WTC11 (cell line): ENCODE measurements at places on chromosomes 6 and 20.

DNA sequence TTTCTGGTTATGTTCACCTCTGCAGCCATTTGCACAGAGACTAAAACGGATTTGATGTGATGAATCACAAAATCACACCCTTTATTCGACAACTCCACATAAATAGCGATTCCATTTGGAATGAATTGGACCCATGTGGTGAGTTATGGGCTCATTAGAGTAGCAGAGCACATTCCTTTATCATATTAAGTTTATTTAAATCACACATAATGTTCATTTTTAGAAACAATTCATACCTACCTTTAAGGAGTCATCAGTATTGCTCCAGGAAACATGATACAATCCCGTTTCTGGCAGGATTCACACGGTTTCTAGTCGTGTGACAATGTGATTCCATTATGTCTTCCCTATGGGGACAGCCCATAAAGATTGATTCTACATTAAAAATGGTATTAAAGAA lies 303.5 kb downstream of the CDH4 start:
- H3K36me3 ChIP-seq = peaks cover 16% of the 10 kb centered on the region
- H3K4me1 ChIP-seq = peaks cover 16% of the 10 kb centered on the region
- H3K27ac ChIP-seq = no peak overlapping the region
- no peak for DNase-seq
- peaks cover 41% of the 10 kb centered on the region for H3K27me3 ChIP-seq

DNA sequence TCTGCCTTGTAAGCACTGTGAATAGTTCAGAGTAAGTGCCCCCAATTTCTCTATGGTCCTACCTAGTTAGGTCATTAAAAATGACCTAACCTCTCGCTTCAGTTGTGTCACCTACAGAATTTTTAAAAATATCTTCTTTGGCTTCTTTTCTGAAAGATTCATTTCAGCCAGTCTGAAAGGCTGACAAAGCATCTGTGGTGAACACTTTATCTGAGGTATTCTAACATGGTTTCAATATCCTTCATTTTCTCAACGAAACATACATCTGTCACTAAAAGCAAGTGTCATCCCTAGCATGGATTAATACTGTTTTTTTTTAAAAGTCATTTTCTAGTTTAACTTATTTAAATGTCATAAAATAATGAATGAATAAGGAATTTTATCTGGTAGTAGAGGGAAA lies 5.1 kb downstream of the DPM1 start:
- H3K27me3 ChIP-seq = no peaks in the 10 kb centered on the region
- peaks cover 48% of the 10 kb centered on the region for H3K36me3 ChIP-seq
- peaks cover 16% of the 10 kb centered on the region for H3K4me1 ChIP-seq
- no peak for DNase-seq
- no peak overlapping the region for H3K4me3 ChIP-seq
- no peak overlapping the region for H3K27ac ChIP-seq

- peak overlapping the region; percentile 48; the same call in 1 of the 2 replicates for H3K27ac ChIP-seq
- peaks cover 12% of the 10 kb centered on the region for H3K4me1 ChIP-seq
- H3K27me3 ChIP-seq = no peaks in the 10 kb centered on the region
- no peak overlapping the region for H3K4me3 ChIP-seq
- no peak for DNase-seq
Observed at GRCh38 chr6:47534063-47534462, 56.5 kb downstream of the CD2AP start.

- DNase-seq = no peak
- no peaks in the 10 kb centered on the region for H3K27me3 ChIP-seq
- peaks cover 32% of the 10 kb centered on the region for H3K36me3 ChIP-seq
- peaks cover 57% of the 10 kb centered on the region for H3K4me1 ChIP-seq
Observed at GRCh38 chr6:96186516-96187195, 170.9 kb downstream of the FUT9 start.

- H3K4me3 ChIP-seq = no peak overlapping the region
- H3K36me3 ChIP-seq = no peaks in the 10 kb centered on the region
- H3K4me1 ChIP-seq = peaks cover 48% of the 10 kb centered on the region
- DNase-seq = no peak
- peaks cover 6% of the 10 kb centered on the region; the same call in 1 of the 2 replicates for H3K27me3 ChIP-seq
Observed at GRCh38 chr6:90892271-90892670, 305.4 kb upstream of the MAP3K7 start.

DNA sequence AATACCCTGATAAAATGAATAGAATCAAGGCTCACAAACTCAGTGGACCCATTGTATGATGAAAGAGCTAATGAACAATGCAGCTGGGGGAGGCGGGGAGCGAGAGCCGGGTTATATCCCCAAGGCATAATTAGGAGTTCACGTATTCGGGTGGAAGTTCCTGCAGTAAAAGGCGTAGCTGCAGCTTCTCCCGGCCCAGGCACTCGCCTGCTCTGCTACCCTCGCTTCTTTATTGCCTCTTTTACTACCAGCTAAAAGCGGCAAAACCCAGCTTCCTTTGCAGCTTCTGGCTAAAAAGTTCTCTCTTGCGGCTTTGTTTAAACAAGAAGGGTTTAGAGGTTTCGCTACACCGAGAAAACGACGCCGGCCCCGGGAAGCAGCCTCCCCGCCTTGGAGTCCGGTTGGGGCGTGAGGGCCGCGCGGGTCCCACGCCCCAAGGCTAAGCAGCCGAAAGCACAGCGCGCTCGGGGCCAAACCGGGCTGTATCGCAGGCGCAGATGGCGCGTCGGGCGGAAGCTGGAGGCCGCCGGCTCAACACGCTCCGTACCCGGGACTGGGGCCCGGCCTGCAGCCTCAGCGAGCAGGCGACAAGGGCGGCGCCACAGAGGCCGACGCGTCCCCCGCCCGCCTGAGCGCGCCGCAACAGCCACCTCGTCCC lies 1.6 kb downstream of the ZBTB2 start:
- no peaks in the 10 kb centered on the region for H3K27me3 ChIP-seq
- peaks cover 55% of the 10 kb centered on the region for H3K4me1 ChIP-seq
- peak overlapping the region; percentile 91 for H3K4me3 ChIP-seq
- H3K27ac ChIP-seq = peak overlapping the region; percentile 99
- peak; percentile 28 for DNase-seq

DNA sequence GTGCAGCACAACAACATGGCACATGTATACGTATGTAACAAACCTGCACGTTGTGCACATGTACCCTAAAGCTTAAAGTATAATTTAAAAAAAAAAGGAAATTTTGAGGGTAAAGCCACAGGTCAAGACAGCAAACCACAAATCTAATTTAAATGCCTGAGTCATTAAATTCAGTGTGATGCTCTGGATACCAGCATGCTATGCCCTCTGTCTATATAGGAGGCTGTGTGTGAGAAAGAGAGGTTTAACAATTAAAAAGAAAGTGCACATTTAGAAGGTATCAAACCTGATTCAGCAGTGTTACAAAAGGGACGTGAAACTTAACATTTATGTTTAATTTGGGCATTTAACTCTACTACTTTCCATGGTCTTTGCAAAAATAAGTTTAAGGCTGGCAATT lies 276.3 kb downstream of the ADGRB3 start:
- no peak overlapping the region for H3K4me3 ChIP-seq
- no peak for DNase-seq
- H3K36me3 ChIP-seq = peaks cover 16% of the 10 kb centered on the region
- H3K27me3 ChIP-seq = no peaks in the 10 kb centered on the region; the same call in 1 of the 2 replicates
- H3K27ac ChIP-seq = no peak overlapping the region

GRCh38 chr20:56352345-56353055 lies 6.3 kb upstream of the FAM210B start:
- no peak for DNase-seq
- H3K4me1 ChIP-seq = peaks cover 20% of the 10 kb centered on the region
- H3K27me3 ChIP-seq = peaks cover 58% of the 10 kb centered on the region
- no peaks in the 10 kb centered on the region for H3K36me3 ChIP-seq

DNA sequence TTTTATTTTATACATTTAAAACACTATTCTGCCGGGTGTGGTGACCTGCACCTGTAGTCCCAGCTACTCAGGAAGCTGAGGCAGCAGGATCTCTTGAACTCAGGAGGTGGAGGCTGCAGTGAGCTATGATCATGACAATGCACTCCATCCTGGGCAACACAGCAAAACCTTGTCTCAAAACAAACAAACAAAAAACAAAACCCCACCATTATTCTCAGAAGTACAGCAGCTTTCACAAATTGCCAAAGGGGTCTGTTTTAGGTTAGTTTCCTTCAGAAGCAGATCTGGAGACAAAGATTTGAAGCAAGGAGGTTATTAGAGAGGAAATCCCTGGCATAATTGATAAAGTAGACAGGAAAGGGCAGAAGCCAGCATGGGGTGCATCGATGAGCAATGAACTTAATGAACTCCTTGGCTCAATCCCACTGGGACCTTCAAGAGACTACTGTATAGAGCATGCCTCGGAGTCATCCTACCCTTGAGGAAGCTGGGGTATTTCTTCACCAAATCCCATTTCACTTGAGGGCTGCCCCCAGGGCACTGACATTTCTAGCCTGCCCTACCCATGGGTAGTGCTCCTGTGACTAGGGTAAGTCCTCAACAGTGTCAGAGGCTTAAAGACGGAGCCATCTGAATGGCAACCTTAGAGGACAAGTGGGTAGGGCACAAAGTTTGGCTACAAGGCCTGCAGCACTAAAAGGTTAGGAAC lies 43.2 kb upstream of the DDR1 start:
- peaks cover 76% of the 10 kb centered on the region for H3K4me1 ChIP-seq
- no peak overlapping the region for H3K4me3 ChIP-seq
- H3K27ac ChIP-seq = peak overlapping the region; percentile 28; the same call in 1 of the 2 replicates
- DNase-seq = no peak
- no peaks in the 10 kb centered on the region for H3K27me3 ChIP-seq

- no peak overlapping the region for H3K4me3 ChIP-seq
- no peaks in the 10 kb centered on the region for H3K36me3 ChIP-seq
- H3K27me3 ChIP-seq = no peaks in the 10 kb centered on the region
Observed at GRCh38 chr20:20274821-20275220, 93.1 kb upstream of the INSM1 start.

DNA sequence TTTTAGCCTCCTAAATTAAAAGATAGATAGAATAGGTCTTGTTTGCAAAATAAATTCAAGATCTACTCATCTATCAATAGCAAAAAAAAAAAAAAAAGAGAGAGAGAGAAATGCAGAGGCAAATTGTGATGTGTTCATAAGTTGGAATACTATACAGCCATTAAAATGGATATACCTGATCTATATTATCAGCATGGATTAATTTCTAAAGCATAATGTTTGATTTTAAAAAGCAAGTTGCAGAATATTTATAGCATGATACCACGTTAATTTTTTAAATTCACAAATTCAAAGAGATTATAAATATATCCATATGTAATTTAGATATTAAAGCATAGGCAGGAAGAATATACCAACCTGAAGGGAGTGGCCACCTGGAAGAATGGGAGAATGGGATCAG lies 114.9 kb upstream of the PTPRT start:
- H3K27ac ChIP-seq = no peak overlapping the region
- peaks cover 13% of the 10 kb centered on the region for H3K36me3 ChIP-seq
- no peaks in the 10 kb centered on the region for H3K4me1 ChIP-seq
- no peak overlapping the region for H3K4me3 ChIP-seq
- H3K27me3 ChIP-seq = peaks cover 2% of the 10 kb centered on the region; the same call in 1 of the 2 replicates

DNA sequence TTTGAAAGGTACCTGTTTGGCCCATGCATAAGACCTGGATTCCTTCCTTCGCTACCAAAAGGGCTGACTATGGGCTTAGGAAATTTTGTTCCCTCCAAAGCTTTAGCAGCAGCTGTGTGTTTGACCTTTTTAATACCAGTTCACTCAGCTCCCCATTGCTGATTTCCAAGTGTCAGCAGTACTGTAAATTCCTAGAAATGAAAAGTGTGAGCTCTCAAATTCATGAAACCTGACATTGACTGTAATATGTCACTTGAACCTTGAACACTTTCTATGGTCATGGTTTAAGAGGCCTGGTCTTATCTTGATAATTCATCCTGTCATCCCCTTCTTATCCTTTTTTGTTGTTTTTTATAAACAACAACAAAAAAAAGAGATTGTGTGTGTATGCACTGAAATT lies 31.7 kb downstream of the STAU1 start:
- DNase-seq = no peak
- no peak overlapping the region for H3K27ac ChIP-seq
- no peaks in the 10 kb centered on the region for H3K4me1 ChIP-seq
- peaks cover 19% of the 10 kb centered on the region for H3K36me3 ChIP-seq
- H3K27me3 ChIP-seq = no peaks in the 10 kb centered on the region
- H3K4me3 ChIP-seq = no peak overlapping the region

- peak overlapping the region; percentile 66 for H3K27ac ChIP-seq
- no peak overlapping the region for H3K4me3 ChIP-seq
- no peak for DNase-seq
Observed at GRCh38 chr20:31806564-31807355, 12.4 kb upstream of the MYLK2 start.

DNA sequence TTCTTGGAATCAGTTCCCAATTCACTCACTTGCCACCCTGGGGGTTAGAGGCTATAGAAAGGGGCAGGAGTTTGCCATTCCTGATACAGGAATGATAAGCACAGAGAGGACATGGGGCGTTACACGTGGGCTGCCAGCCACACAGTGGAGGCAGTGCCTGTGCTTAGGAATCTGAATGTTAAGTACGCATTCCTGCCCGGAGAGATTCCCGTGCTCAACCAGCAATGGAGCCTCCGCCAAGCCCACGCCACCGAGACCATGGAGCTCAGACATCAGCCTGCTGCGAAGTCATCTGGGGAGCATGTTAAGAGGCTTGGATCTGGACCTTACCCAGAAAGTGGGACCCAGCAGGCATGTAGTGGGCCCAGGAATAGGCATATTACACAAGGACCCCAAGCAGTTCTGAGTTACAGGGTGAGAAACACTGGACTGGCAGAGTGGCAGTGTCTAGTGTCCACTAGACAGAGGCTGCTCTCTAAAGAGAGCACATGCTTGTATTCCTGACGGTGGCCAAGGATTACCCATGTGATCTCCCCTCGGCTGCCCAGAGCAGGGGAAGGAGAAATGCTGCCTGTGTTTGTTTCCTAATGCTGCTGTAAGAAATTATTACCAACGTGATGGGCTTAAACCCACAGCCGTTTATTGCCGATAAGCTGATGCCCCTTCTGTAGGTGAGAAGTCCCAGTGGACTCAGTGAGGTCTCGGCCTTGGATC lies 138.2 kb downstream of the BMP7 start:
- no peaks in the 10 kb centered on the region for H3K36me3 ChIP-seq
- DNase-seq = no peak
- no peak overlapping the region for H3K4me3 ChIP-seq
- H3K27ac ChIP-seq = no peak overlapping the region
- H3K27me3 ChIP-seq = peaks cover 9% of the 10 kb centered on the region

- H3K27me3 ChIP-seq = no peaks in the 10 kb centered on the region
- no peak overlapping the region for H3K27ac ChIP-seq
- H3K4me3 ChIP-seq = no peak overlapping the region
- no peaks in the 10 kb centered on the region for H3K36me3 ChIP-seq
Observed at GRCh38 chr6:130615816-130616215, 211.4 kb upstream of the SMLR1 start.

GRCh38 chr6:75213112-75213511 lies 7.3 kb upstream of the COL12A1 start:
- H3K27ac ChIP-seq = no peak overlapping the region
- H3K4me3 ChIP-seq = no peak overlapping the region
- no peaks in the 10 kb centered on the region for H3K36me3 ChIP-seq
- H3K27me3 ChIP-seq = peaks cover 20% of the 10 kb centered on the region
- peaks cover 53% of the 10 kb centered on the region for H3K4me1 ChIP-seq

- no peak overlapping the region for H3K27ac ChIP-seq
- H3K36me3 ChIP-seq = no peaks in the 10 kb centered on the region
- DNase-seq = no peak
- no peaks in the 10 kb centered on the region for H3K4me1 ChIP-seq
- H3K27me3 ChIP-seq = no peaks in the 10 kb centered on the region
Observed at GRCh38 chr6:100134703-100135102, 140.7 kb upstream of the MCHR2 start.

- H3K27me3 ChIP-seq = peaks cover 41% of the 10 kb centered on the region
- peaks cover 19% of the 10 kb centered on the region for H3K4me1 ChIP-seq
- H3K4me3 ChIP-seq = peak within 1 kb of the TSS; percentile 92
- no peaks in the 10 kb centered on the region for H3K36me3 ChIP-seq
- DNase-seq = peak; percentile 64
Observed at GRCh38 chr6:107489636-107490565, at the start of gene SOBP. Gene SOBP, plus strand, starts transcription at chr6:107490117. Its CDS starts 500 bp downstream, at chr6:107490617.
